ENCODE measurements at places on chromosomes 3 and 15. TPM values are rescaled to one million over a fixed set of nuclear protein-coding genes. Genes with fewer than 3 reads are reported as not detected.

Gene SLC24A5
- not detected for total RNA-seq

Gene SRPRB
- 62.9 TPM for total RNA-seq

Gene GATM
- 1.8 TPM for total RNA-seq

Gene HCN4
- total RNA-seq = 0.15 TPM

Gene NR2E3
- not detected for total RNA-seq

Data from A549 treated with ZK216348 at 1 μM for 4 hours (cell line).